ENCODE measurements at places on chromosomes 12 and 14.

GRCh38 chr14:93725002-93725582, 63.2 kb downstream of the PRIMA1 start:
- DNase-seq: no peak

- DNase-seq: no peak
These were observed 97.1 kb downstream of the ALG10 start for GRCh38 chr12:34119366-34119765.

GRCh38 chr12:31845613-31846322, 113.4 kb upstream of the RESF1 start:
- no peak for DNase-seq

DNA sequence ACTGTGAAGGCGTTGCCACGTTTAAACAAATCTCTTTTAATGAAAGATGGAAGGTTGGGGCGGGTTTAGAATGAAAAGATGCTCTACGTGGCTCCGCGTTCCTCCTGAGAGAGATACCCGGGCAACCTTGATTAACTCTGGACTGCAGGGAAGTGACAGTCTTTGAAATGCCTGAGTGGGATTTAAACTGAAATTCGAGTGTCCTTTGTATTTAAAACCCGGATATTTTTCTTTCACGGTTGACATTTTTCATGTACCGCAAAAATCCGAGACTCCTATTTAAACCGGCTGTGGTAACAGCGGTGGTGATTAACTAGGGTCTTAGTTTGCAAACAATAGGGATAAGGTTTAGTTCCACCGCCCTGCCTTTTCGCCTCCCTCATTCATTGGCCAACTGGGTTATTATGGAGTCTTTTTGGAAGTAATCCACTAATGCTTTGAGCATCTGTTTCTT, 707 bp downstream of the G2E3 start:
- DNase-seq: no peak

DNA sequence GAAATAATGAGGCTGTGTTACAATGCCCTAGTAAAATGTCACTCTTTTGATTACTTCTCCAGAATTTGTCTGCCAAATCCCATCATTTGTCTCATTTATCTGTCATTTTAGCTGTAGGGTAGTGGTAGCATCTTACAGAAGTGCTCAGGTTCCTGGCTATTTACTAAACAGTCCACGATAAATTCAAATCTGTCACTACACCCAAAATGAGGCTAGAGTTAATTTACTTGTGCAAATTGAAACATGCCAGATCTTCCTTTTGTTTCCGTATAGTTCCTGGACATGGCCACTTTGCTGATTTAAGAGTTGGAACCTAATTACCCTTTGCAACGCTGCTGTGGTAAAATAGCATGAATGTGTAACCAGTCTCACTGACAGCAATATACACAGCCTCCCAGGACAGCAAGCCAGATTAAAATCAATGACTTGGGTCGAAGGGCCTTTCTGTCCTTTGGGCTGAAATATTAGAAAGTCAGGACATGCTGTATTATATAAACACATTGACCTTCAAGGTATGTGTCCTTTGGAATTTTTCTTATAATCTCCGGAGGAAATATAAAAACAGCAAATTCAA, 485.4 kb downstream of the MDGA2 start:
- DNase-seq: no peak

GRCh38 chr14:58816416-58817115, 178.8 kb downstream of the DACT1 start:
- DNase-seq: no peak

GRCh38 chr12:5492562-5492961, 60.7 kb downstream of the NTF3 start:
- DNase-seq: no peak

DNA sequence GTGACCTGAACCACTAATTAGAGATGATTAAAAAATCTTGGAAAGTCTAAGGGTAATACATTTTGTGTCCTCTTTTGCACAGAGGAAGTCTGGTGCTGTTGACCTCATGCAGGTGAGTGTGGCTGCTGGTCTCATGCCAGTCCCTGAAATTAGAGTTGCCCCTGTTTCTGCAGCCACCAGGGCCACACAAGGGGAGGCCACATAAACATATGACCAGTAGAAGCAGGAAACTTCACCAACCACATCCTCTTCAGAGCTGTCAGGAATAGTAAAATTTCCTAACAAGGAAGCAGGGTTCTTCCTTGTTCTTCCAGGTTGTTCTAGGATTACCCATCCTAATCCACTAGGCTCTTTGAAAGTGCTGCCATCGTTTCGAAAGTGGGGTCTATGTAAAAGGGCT, 28.3 kb downstream of the PSMA6 start:
- DNase-seq: no peak

GRCh38 chr12:132253698-132254480, 75.5 kb downstream of the GALNT9 start:
- no peak for DNase-seq

DNA sequence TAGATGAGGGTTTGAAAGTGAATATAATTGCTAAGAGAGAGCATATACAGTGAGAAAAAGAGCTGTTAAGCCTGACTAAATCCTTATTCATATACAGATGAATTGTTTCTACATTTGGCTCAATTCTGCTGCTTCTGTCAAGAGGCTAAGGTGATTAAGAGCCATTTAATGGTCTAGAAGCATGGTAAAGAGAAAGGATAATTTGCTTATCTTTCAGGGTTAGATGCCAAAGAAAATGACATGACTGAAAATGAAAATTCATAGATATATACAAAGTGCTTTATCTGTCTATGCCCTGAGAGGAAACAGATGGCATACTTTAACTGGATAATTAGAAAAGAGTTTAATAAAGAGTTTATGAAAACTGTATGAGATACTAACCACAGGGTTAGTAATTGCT, 834.9 kb downstream of the SLC6A15 start:
- DNase-seq: no peak

DNA sequence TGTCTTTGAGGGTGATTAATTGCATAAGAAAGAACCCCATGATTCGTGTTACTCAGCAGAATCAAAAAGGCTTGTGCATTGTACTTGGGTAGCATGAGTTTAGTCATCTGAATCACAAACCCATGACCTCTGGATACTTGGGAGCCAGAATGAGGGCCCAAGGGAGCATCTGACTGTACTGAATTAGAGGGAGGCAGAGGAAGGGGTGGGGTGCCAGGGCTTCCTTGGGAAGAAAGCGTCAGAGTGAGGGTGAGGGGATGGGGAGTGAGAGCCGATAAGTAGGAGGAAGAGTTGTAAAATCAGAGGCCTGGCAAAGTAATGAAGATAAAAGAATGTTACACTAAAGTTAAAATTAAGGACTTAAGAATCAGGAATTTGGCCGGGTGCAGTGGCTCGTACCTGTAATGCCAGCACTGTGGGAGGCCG, 29.8 kb downstream of the GPRC5D start:
- DNase-seq: no peak

DNA sequence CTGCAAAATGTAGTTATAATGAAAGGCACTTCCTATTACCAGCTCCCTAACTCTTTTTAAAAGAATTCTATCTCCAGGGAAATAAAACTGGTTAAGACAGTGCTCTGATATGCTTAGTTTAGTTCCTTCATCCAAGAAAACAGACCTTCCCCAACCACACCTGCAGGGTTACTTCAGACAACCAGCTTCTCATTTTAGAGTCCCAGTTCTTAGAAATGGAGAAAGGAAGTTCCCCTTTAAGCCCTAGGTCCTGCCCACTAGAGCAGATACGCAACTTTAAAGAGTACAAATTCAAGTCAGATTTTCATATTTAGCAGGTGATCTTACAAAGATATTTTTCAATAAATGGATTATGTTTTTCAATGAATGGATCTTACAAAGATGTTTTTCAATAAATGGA, 4.4 kb upstream of the WSB2 start:
- no peak for DNase-seq

DNA sequence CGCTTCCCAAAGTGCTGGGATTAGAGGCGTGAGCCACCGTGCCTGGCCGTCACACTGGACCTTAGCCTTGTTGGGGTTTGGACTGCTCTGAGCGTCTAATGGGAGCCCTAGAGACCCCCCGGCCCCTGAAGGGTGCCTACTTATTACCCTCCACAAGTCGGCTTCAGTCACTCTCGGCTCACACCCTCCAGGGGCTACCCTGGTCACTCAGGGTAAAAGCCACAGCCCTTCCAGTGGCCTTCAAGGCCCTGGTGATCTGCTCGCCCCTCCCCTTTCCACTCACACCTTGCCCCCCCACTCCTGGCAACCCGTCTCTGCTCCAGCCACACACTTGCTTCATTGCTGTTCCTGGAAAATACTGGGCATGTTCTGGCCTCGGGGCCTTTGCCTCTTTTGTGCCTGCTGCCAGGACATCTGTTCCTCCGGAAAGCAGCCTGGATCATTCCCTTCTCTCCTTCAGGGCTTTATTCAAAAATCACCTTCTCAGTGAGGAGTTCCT, 3.6 kb upstream of the MORN3 start:
- DNase-seq: no peak
